ENCODE measurements at places on chromosomes 13 and 19. TPM values are rescaled to one million over a fixed set of nuclear protein-coding genes. Genes with fewer than 3 reads are reported as not detected.

MUC16 gene
- 0.07 TPM for total RNA-seq

KLK3 gene
- total RNA-seq = not detected

ZSCAN4 gene
- total RNA-seq = not detected

IZUMO2 gene
- not detected for total RNA-seq

DNA sequence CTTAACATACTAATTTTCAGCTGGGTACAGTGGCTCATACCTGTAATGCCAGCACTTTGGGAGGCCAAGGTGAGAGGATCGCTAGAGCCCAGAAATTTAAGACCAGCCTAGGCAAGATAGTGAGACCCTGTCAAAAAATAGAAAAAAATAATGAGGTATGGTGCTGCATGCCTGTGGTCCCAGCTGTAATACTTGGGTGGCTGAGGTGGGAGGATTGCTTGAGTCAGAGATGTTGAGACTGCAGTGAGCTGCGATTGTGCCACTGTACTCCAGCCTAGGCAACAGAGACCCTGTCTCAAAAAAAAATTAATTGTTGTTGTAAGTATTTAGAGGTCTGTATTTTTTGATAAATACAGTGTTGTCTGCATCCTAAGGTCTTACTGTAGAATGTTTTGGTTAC lies 66.8 kb downstream of the FNDC3A start:
- no peak for DNase-seq
